ENCODE measurements at places on chromosomes 2 and 18.

DNA sequence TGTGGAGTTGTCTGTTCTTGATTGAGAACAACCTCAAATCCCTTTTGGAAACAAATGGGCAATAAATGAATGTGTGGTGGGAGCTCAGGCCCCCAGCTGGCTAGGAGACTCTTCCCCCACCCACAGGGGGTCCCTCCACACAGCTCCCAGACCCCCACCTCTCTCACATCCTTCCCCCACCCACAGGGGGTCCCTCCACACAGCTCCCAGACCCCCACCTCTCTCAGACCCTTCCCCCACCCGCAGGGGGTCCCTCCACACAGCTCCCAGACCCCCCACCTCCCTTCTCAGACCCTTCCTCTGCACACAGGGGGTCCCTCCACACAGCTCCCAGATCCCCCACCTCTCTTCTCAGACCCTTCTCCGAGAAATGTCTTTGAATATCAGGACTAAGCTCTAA is 79.0 kb upstream of the CTDP1 start:
- no peak for DNase-seq

DNA sequence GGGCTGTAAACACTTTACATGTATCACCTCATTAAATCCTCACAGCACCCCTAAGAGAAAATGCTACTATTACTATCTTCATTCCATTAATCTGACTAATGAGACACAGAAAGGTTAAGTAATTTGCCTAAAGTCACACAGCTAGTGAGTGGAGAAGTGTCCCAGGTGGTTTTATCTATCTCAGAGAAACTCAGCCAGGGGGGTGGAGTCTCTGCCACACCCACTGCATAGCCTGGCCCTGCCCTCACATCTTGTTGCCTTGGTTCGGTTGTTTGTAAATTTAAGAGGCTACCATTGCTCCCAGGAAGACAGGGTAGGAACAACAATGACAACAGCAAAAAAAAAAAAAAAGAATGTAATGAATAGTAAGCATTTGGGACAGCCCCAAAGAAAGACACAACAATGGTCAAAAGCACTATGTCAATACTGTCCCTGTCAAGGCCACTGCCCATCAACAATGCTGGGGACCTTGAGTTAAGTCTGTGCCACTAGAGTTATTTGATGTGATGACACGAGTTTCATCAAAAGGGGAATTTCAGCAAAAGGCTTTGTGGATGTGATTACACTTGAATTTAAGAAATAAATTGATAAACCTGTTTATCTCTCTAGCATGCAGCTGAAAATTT is 17.5 kb downstream of the CYRIA start:
- no peak for DNase-seq

- DNase-seq: no peak
Observed at GRCh38 chr2:120955427-120955826, 219.8 kb downstream of the GLI2 start.

DNA sequence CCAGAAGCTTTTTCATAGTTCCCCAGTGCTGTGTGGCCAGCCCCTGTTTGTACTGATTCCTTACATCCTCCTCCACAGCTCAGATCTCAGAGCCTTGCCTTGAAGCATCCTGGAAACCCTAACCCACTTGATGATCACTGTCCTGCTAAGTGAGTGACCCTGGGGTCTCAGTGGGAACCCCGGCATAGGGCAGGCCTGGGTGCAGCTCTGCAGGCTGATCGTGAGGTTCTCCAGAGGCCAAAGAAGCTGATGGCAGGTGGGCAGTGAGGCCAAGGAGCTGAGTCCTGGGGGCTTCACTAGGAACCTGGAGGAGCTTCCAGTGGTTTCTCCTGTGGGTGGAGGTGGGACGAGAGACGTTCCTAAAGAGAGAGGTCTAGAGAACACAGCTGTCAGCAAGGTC is 47.4 kb upstream of the BIN1 start:
- no peak for DNase-seq

- no peak for DNase-seq
Observed at GRCh38 chr2:186457908-186458307, 28.2 kb upstream of the ZC3H15 start.

GRCh38 chr2:14516844-14517243 is 115.7 kb upstream of the LRATD1 start:
- peak; percentile 92 for DNase-seq

- DNase-seq: no peak
Observed at GRCh38 chr18:38473535-38473934, 907.9 kb upstream of the CELF4 start.

GRCh38 chr2:158928965-158929364 is 39.5 kb upstream of the TANC1 start:
- DNase-seq: no peak

- no peak for DNase-seq
Observed at GRCh38 chr2:240814946-240815760, 4.9 kb downstream of the KIF1A start.

DNA sequence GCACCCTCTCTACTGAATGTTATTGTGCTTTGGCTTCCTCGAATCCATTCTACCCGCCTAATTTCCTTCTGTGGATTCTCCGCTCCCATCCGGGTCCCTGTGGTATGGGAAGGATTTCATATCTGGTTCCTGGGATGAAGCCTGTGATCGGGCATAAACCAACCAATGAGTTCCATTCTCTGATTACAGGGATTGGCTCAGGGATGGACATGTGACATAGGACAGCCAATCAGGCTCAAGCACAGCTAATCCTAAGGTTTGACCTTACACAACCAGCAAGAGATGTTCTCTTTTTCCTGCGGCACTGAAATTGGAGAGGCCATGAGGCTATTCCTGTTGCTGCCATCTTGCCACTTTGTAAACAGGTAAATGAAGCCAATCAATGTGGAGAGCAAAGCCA is 168.1 kb upstream of the SMAD2 start:
- no peak for DNase-seq

DNA sequence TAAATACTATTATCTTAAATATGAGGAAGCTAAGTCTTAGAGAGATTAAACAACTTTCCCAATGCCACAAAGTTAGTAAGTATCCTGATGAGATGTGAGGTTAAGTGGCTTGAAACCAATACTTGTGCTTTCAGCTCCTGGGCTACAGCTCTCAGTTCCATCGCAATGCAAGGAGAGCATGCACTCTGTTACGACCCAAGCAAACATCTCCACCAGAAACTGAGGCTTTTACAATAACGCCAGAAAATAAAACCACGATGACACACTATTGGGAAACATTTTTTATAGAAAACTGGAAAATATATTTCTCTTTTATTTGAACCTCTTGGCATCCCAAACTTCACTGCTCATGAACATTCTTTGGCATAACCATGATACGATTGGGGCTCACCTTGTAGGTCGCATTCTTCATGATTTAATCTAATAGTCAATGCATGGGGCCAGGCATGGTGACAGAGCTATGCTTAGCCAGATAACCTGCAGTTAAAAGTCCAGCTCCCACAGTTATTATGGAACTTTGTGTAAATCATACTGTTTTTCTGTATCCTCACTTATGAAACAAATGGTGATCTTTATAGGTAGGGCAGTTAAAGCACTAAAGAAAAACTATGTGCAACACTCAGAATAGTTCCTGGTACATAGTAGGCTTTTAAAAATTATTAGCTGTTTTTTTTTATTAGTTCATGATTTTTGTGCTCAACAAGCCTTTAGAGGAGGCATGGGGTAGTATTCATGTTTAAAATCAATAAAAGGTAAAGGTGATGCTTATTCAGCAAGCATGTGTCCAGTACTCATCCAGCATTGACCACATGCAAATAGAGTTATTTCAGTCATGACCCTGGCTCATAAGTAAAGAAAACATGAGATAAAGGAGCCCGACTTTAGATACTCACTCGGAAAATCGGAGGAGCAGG is 238.3 kb upstream of the TRIB2 start:
- DNase-seq: no peak

DNA sequence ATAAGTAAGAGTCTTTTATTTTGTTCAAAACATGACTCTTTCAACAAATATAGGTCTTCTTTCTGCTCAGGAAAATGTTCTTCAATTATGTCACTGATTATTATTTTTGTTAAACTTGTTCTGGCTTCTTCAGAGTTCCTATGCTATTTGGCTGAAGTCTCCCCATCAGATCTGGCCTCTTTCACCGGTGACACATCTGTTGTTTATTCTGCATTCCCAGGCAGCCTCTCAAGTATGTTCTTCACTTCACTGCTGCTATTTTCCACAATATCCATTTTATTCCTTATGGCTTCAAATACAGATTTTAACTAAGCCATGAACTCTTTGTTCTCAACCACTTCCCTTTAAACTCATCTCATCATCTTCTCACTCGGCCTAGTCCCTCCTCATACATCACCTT is 45.7 kb downstream of the HDAC4 start:
- DNase-seq: no peak

GRCh38 chr2:96359866-96360265 is 24.3 kb downstream of the NCAPH start:
- no peak for DNase-seq

DNA sequence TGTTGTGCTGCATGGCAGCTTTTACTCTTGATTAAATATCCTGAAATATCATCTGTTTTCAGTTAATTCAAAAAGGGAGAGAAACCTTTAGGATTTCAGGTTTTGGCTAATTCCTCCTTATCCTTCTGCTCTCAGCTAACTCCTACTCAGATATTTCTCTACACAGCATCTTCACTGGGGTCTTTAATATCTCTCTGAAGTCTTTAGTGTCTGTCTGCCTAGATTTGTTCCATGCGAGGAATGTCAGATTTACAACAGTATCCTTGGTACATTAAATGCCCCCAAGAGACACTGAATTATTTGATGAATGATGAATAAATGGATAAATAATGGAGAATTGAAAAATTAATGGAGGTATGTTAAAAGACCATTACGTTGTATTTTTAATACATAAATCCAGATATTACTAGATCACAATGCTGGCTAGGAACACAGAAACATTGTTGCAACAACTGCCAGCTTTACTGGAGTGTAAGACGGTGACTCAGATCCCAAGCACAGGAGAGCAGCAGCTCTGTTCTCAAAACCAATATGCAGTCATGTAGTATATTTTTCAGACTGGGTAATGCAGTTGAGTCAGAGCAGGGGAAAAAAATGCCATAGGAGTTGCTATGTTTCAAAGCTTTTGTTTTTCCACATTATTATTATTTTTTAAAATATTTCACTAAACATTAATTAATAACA is 388.0 kb upstream of the SYT4 start:
- peak; percentile 41 for DNase-seq

- no peak for DNase-seq
Observed at GRCh38 chr2:49934481-49934880, 780.2 kb upstream of the FSHR start.

- DNase-seq: no peak
Observed at GRCh38 chr2:230777721-230778120, 65.1 kb downstream of the CAB39 start.

- peak; percentile 71 for DNase-seq
Observed at GRCh38 chr2:145460112-145460511, 940.2 kb upstream of the ZEB2 start.

- no peak for DNase-seq
Observed at GRCh38 chr2:40466935-40467572, 15.2 kb upstream of the SLC8A1 start.

DNA sequence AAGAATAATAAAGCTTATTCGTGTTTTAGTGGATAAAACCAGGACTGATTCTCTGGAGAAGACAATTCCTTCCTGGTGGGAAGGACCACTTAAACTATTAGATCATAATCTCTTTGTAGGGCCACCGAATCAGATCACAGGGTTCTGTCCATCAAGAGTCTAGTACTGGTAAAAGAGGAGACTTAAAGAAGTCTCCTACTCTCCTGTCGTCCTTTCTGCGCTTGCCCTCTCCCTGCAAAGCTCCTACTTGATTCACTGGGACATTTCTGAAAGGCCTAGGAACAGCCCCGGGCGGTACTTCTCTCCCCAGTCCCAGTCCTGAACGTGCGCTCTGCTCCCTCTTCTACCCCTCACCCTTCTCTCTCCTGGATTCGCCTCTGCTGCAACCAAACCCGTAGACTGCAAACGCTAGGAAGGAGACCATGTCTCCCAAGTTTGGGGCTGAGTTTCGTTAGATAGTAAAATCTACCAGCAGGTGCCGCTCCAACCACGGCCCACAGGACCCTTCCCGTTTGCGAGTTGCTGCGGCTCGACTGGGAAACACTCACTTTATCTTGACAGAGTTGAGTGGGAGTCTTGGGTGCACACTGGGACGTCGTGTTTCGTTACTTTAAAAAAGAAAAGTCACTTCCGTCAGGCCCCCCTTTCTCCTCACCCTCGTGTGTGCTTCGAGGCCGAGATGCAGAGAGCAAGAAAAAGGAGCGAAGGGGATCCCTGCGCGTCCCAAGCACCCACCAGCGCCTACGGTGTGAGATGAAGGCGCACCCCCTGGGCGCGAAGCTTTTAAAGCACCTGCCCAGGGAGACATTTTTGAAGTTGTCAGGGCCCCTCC is 923 bp downstream of the FIGLA start:
- peak; percentile 18 for DNase-seq

- DNase-seq: no peak
Observed at GRCh38 chr18:14978962-14979535, 231.1 kb downstream of the ANKRD30B start.

DNA sequence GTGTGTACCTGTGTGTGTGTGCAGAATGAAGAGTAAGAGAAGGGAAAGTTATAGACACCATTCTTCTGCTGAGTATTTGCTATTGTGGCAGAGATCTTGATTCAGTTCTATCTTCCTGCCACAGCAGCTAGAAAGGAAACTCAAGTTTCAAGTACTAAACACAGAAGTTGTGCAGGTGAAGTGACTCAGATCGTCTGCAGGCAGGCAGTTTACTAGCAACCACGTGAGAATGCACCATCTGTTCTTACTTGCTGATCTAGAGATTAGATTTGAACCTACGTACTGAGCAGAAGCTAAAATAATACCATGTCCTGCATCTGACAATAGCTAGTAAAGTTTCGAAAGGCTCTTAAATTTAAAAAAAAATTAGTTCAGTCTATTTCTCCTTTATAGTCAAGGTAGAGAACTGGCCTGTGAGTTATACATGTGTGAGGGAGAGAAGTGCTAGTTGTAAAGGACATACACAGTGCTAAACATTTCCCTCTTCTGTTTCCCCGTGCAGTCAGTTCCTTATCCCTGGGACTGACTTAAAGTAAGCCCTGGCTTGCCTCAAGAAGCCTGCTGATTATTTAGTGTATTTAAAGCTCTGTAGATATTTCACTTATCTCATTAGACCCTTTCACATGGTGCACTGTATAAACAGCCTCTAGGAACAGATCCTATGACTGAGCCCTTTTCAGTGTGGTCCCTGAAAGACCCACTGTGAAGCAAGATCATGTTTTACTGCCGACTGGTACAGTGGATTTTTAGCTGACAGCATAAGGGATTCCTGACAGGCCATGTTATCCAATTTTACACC is 45.0 kb downstream of the SLC38A11 start:
- no peak for DNase-seq

- no peak for DNase-seq
Observed at GRCh38 chr2:64987956-64988419, 1.2 kb upstream of the SLC1A4 start.

DNA sequence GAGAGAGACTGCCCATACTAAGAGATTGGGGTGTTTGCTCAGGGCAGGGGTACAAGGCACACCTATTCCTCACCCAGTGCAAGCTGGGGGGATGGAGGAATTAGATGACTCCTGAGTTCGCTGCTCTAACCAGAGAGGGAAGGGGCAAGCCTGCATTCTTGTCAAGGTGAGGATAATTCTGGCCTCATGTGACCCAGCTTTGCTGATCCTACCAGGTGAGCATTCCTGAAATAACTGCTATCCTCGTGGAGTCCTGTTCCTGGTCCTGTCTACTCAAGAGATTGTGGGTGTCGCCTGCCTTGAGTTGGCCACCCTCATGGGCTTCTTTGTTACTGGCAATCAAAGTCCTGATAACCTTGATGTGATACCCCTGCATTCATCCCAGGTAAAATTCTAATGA is 206.0 kb downstream of the SPP2 start:
- DNase-seq: no peak
